ENCODE measurements at places on chromosomes 2 and 18.

DNA sequence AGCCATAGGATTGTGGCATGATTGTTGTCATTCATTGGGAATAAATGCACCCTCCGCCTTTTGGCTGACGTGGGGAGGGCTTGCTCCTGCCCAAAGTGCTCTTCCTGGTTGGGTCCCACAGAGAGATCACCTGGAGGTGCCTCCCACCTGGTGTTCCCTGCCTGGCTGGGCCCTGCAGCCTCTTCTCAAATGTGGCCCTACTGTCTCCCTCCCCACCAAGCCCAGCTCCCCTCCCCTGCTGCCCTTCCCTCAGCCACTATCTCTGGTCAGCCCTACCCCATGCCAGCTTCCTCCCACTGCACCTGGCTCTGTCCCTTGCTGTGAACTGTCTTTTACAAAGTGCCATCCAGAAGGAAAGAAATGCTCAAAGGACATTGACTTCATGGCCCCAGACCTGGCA is 173.4 kb downstream of the GLI2 start:
- DNase-seq, result no peak

GRCh38 chr2:3838348-3838747 is 135.0 kb downstream of the DCDC2C start:
- no peak for DNase-seq

DNA sequence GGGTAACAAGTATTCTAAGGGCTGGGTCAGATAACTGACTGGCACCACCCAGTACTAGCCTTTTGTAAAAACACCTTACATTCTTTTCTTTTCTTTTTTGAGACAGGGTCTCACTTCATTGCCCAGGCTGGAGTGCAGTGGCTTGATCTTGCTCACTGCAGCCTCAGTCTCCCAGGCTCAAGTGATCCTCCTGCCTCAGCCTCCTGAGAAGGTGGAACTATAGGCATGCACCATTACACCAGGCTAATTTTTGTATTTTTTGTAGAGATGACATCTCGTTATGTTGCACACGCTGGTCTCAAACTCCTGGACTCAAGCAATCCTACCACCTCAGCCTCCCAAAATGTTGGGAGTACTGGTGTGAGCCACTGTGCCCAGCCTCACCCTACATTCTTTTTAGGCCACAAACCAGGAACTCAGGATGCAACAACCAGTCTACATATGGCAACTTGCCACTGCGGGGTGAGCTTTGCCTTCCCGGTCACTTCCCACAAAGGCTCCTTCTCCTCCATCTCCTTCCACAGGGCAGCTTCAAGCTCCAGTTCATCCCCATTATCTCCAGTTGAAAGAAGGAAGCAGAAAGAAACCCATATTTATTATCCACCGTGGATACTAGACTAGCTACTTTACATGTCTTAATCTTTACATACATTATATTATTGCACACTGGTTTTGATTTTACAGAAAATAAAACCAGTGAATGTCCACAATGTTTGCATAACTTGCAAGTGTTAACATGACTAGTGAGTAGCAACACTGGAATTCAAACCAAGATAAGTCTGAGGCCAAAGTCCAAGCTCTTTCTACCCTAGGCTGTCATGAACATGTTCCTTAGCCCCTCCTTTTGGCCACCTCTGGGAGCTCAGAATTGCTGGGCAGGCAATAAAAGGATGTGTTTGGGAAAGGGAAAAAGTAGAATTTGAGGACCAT is 23.7 kb upstream of the AP1S3 start:
- no peak for DNase-seq

- peak; percentile 34 for DNase-seq
Observed at GRCh38 chr2:196066291-196067087, 2.1 kb downstream of the DNAH7 start.

- no peak for DNase-seq
Observed at GRCh38 chr2:112065486-112065885, 10.4 kb downstream of the TMEM87B start.

DNA sequence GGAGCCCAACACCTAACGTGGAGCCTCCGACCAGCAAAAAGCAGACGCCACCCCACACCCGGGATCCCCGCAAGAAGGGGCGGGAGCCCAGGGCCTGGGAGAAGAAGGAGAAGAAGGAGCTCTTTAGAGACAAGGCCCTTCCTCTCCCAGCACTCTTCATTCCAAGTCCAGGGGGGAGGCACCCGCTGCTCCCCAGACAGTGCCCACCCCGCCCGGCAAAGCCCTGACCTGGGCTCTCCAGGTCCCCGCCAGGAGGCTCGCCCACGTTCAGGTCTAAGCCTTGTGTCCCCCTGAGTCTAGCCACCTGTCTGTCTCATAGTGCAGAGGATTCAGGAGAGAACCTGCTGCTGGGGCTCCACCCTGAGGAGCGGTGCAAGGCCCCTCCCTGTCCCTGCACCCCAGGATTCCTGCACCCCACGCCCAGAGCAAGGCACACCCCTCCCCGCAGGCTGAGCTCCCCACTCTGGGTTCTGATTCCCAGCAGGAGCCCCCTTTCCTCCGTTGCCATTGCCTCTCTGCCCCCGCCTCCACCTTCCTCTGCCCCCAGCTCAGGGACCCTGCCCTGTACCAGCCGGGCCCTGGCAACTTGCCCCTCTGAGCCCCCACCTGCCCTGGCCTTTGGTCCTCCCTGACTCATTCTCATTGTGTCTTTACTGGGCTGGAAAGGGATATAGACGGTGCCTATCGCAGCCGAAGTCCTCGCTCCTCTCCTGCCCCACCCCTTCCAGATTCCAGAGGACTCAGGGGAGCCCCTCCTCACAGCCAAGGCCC is 33.5 kb upstream of the GPC1 start:
- DNase-seq, result no peak

DNA sequence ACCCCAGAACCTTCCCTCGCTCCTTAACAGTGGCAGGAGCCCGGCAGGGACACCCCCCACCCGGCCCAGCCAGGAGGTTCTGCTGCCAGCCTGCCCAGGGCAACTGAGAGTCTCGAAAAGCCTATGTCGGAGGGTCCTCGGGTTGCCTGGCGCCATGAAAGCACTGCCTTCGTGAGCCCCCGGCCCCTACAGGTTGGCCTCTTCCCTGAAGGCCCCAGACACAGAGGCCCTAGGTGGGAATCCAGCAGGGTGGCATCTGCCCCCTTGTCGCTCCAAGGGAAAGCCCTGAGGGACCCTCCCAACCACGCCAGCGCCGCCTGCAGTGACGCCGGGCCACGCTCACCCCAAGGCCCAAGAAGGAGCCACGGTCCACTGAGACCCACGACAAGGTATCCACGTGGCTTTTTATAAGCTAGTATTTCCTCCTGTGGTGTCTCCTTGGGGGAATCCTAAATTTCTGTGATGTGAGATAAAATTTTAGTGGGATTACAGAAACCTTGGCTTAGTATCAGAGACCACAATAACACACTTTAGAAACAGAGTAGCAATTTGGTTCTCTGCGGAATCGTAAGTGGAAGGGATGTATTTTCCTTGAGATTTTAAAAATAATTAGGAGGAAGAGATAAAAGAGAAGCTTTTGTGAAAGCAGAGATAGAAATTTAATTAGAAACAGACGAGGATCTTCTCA is 138.9 kb downstream of the HDAC4 start:
- no peak for DNase-seq

DNA sequence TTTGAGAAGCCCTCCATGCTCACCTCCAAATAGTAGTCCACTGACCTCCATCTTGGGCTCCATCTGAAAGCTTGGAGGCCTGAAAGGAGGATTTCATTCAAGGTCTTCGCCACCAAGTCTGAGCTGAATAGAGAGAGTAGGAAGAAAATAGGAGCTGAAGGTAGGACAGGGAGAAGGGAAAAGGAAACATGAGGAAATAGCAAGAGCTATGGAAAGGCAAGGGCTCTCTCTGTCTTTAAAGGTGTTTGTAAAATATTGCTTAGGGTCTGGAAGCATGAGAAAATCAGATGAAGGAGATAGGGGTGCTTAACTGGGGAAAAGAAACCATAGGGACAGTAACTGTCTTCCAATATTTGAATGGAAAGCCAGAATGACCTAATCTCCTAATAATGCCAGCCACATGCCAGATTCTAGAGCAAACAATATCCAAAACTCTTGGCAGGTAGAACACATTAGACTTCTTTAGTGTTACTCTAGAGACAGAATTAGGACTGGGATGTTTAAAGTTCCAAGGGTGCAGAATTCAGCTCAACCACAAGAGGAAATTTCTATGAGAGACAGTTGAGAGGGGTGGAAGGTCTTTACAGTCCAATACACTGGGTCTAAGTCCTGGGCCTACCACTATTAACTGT is 67.4 kb downstream of the NAB1 start:
- DNase-seq, result no peak

GRCh38 chr2:236744281-236744705 is 174.7 kb downstream of the ACKR3 start:
- DNase-seq, result no peak

DNA sequence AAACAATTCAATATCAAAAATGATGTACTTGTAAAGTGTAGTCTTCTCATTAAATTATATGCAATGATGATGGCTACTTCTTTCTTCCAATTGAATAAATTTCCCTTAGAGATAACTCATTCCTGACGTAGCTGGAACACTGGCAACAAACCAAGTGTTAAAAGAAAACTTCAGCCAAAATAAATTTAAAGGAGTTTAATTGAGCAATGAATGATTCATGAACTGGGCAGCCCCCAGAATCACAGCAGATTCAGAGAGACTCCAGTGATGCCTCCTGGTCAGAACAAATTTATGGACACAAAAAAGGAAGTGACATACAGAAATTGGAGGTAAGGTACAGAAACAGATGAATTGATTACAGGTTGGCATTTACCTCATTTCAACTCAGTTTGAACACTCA is 276.5 kb downstream of the DSC3 start:
- DNase-seq, result no peak

- DNase-seq, result no peak
Observed at GRCh38 chr2:147026664-147027295, 818.0 kb upstream of the ACVR2A start.

DNA sequence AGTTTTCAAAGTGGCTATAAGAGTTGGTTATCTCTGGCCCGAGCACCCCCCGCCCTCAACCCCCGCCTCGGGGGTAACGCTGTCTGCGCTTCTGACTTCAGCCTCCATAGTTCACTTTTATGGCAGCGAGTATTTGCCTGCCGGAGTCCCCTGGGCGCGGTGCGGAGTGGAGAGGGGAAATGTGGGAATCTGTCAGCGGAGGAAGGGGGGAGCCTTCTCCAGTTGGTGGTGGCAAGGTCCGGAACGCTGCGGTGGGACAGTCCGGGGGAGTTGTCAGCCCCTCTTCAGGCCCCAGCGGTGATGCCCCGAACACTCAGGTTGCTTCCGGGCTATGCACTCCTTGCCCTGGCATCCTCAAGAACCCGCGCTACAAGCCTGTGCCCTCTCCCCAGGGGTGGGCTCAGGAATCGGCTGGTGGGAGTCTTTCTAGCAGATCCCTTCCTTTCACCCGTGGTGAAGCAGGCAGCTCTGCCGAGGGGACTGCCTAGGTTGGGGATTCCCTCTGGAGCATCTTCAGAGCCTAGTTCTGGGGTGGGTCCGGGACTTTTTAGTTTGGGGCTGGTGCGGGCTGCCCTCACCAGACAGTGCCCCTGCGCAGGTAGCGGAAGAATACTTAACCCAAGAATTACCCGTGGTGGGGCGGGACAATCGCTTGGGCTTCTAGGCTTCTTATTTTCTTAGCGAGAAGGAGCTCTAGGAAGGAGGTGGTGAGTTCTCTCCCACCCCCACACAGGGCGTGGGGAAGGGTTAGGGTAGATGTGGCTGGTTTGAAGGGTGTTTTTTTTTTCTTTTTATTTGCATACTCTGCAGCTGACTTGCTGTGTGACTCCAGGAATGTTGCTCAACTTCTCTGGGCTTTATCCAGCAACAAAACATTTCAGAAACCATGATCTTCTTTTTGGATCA is 1.6 kb downstream of the ATOH8 start:
- DNase-seq, result peak; percentile 29

- no peak for DNase-seq
Observed at GRCh38 chr2:64541547-64541946, 17.4 kb downstream of the AFTPH start.

DNA sequence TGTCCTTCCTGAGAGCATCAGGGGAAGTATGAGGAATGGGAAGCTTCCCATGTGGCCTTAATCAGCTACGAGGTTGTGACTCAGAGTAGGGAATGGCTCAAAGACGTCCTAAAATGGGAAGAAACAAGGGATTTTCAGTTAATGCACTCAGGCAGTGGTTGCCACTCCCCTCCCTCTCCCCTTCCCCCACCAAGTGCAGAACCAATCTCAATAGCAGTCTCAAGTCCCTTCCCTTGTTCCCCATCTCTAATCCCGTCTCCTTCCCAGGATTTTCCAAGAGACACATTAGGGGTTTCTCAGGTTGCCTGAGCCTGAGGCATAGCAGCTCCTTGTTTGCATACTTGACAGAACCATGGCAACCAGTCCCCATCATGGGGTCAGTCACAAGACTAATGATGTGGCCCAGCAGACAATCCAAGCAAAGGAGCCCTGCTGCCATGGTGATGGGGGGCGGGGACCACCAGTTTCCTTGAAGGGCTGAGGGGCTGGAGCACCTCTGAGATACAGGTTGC is 18.2 kb upstream of the RESP18 start:
- DNase-seq, result no peak

DNA sequence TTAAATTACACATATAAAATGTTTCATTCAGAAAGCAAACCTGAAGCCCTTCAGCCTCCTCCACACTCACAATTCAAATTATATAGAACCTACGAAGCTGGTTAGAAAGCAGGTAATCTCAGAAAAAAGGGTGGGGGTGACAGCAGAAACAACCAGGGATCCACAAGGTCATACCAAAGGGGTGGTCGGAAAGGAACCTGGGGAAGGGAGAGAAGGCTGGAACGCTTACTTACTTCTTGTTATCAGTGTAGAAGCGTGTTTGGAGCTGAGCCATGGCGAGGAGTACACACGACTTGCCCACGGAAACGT is 316 bp downstream of the WDR12 start:
- no peak for DNase-seq

DNA sequence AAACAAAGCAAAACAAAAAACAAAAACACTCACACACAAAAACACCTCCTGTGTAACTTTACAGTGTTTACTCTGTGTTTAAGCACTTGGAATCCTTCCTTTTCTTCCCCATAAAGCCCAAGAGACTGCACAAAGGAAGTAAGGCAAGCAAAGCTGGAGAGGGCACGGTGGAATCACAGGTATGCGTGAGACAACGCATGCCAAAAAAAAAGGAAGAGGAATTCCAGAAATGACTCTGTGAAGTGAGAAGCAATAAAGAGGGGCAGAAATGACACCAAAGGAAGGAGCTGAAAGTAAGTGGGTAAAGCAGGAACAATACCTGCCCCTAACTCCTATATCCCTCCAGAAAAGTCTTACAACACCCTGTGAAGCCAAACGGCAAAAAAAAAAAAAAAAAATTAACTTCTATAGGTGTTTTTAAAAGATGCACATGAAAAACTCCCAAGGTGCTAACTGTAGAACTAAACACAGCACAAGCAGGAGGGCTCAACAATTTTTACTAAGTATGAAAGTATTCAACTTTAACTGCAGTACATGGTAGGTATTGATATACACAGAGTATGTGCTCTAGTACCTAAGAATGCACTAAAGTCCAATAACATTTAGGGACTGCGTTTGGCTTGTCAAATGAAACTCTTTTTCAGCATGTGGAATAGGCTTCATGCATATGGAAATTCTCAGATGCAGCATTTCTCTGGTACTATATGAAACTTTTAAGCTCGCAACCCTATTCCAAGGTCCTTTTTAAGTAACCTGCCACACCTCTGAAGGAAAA is 9.1 kb downstream of the RND3 start:
- no peak for DNase-seq

Data from NCI-H524 (cell line).